ENCODE measurements at places on chromosomes 4 and X. TPM values are rescaled to one million over a fixed set of nuclear protein-coding genes. Genes with fewer than 3 reads are reported as not detected.

The KCND1 gene
- 0.66 TPM for total RNA-seq

The PGAM4 gene
- total RNA-seq, result not detected

The AKAP14 gene
- not detected for total RNA-seq

The MAMLD1 gene
- 1.3 TPM for total RNA-seq

- H3K4me3 ChIP-seq, result no peak overlapping the region
- H3K36me3 ChIP-seq, result no peaks in the 10 kb centered on the region
- peaks cover 6% of the 10 kb centered on the region for H3K27me3 ChIP-seq
- H3K4me1 ChIP-seq, result no peaks in the 10 kb centered on the region
These were observed 1095.7 kb upstream of the TENM3 start for GRCh38 chr4:181147416-181147951.

DNA sequence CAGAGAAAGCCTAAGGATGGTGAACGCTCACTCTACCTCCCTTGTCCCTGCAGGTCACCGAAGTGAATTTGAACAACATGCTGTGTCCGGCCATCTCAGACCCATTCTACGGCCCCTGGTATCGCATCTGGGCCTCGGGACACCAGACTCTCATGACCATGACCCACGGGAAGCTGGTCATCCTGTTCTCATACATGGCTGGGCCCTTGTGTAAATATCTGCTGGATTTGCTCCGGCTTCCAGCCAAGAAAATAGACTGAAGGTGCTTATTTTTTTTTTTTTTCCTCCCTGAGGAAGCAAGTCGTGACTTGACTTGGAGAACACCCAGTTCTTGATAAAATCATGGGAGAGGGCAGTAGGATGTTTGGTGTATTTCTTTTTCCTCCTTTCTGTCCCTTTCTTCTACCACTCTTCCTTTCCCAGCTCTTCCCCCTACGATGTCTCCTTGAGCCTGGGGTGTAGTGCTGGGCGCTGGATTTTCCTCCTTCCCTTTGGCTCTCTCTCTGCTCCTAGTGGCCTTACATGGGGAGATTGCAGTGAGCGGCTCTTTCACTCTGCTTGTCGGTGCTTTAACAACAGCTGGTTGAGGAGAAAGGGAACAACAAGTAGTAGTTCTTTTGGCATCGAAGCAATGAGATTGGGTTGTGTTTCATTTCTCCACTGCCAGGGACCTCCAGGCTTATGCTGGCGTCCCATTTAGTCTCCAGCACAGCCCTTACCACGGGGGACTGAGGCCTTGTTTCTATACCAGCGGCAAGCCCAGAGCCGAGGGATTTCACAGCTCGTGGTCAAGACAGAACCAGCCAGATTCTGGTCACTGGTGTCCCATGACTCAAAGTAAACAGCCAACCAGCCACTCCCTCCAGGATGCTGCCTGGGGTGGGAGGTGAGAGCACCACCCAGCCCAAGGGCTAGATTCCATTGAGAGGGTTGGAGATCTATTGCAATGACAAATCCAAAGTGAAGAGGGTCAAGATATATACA, 144.4 kb downstream of the AMMECR1 start:
- no peaks in the 10 kb centered on the region for H3K36me3 ChIP-seq
- H3K4me3 ChIP-seq, result no peak overlapping the region
- H3K4me1 ChIP-seq, result peaks cover 23% of the 10 kb centered on the region
- DNase-seq, result no peak

- DNase-seq, result no peak
- H3K36me3 ChIP-seq, result no peaks in the 10 kb centered on the region
- H3K4me3 ChIP-seq, result no peak overlapping the region
- H3K27me3 ChIP-seq, result no peaks in the 10 kb centered on the region
- H3K27ac ChIP-seq, result no peak overlapping the region
These were observed 22.7 kb downstream of the F8A1 start for GRCh38 chrX:154908821-154909220.

DNA sequence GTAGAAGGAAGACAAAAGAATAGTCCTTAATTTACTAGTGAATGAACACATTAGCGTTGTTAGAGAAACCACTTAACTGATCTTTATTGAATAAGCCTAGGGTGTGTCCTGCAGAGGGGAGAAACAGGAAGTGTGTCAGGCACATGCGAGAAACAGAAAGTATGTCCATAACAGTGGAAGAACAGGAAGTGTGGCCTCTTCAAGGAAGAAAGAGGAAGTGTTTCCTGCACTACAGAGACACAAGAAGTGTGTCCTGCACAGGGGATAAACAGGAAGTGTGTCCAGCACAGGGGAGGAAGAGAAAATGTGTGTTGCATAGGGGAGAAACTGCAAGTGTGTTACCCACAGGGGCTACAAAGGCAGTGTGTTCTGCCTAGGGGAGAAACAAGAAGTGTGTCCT, 539.6 kb upstream of the PRKX start:
- H3K27ac ChIP-seq, result no peak overlapping the region
- no peak for DNase-seq
- H3K36me3 ChIP-seq, result no peaks in the 10 kb centered on the region
- H3K27me3 ChIP-seq, result no peaks in the 10 kb centered on the region
- no peaks in the 10 kb centered on the region for H3K4me1 ChIP-seq
- H3K4me3 ChIP-seq, result no peak overlapping the region

GRCh38 chr4:138702190-138702824, 313.3 kb upstream of the NOCT start:
- no peak for DNase-seq
- no peaks in the 10 kb centered on the region for H3K27me3 ChIP-seq
- no peak overlapping the region for H3K27ac ChIP-seq
- H3K36me3 ChIP-seq, result no peaks in the 10 kb centered on the region

GRCh38 chr4:108512615-108513505, 107.5 kb upstream of the RPL34 start:
- peak; percentile 26 for DNase-seq
- no peak overlapping the region for H3K4me3 ChIP-seq
- no peaks in the 10 kb centered on the region for H3K27me3 ChIP-seq
- H3K36me3 ChIP-seq, result no peaks in the 10 kb centered on the region
- H3K27ac ChIP-seq, result no peak overlapping the region

DNA sequence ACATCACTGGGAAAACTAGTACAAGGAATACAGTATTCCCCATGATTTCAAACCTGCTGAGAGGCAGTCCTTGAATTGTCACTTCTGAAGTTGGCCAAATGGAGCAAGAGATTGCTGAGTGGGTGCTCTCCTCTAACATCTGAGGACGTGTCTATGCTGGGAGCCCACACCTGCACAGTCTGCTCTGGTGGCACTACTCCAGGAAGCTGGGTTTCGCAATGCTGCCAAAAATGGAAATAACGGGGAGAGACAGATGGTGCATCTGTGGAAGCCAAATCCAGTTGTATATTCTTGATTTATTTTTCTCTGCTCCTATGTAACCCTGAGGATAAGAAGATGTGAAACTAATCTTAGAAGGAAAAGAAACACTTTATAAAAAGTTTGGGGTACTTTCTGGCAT, 240.1 kb upstream of the CTSO start:
- no peaks in the 10 kb centered on the region for H3K4me1 ChIP-seq
- H3K4me3 ChIP-seq, result no peak overlapping the region
- no peak for DNase-seq
- H3K27ac ChIP-seq, result no peak overlapping the region
- H3K36me3 ChIP-seq, result no peaks in the 10 kb centered on the region

DNA sequence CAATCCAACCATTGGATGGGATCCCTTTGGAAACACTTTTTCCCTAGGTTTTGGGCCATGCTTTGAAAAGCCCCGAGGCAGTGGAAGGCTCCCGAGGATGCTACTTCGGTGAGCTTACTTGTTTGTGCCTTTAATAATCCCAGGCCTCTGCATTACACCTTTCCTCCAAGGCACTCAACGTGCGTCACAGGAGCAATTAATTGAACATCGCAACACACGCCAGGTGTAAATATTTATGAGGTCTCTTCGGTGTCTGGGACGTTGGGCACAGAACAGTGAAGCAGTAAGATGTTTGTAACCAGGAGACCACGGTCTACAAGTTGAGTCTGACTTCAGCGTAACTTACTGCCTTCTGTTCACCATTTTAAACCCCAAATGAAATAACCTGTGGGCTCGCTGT, 97.3 kb downstream of the CLNK start:
- no peak overlapping the region for H3K27ac ChIP-seq
- H3K27me3 ChIP-seq, result no peaks in the 10 kb centered on the region
- DNase-seq, result no peak
- no peaks in the 10 kb centered on the region for H3K36me3 ChIP-seq
- peaks cover 7% of the 10 kb centered on the region for H3K4me1 ChIP-seq
- no peak overlapping the region for H3K4me3 ChIP-seq

- DNase-seq, result no peak
- no peaks in the 10 kb centered on the region for H3K27me3 ChIP-seq
- H3K4me3 ChIP-seq, result no peak overlapping the region
- no peak overlapping the region for H3K27ac ChIP-seq
- H3K36me3 ChIP-seq, result no peaks in the 10 kb centered on the region
- no peaks in the 10 kb centered on the region for H3K4me1 ChIP-seq
These were observed 304.5 kb downstream of the CBLL2 start for GRCh38 chrX:22577181-22577580.

GRCh38 chr4:101307899-101308298, 39.4 kb downstream of the PPP3CA start:
- H3K27ac ChIP-seq, result no peak overlapping the region
- no peaks in the 10 kb centered on the region for H3K27me3 ChIP-seq
- H3K36me3 ChIP-seq, result no peaks in the 10 kb centered on the region
- H3K4me3 ChIP-seq, result no peak overlapping the region
- H3K4me1 ChIP-seq, result peaks cover 31% of the 10 kb centered on the region

DNA sequence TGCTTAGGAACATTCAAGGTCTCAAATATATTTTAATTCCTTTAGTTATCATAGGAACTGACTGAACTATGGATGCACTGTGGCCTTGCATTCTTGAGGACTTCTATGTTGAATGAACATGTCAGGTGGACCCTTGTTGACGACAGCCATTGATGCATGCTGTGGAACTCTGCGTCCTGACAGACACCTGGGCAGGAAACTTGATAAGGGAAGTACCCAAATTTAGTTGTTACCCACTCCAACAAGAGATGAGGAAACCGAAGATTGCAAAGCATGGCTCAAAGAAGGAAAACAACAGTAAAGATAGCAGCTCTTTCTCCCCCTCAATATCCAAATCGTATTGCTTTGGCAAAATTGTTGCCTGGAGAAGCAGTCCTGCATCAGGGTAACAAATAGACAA, 540.0 kb upstream of the NR3C2 start:
- no peak overlapping the region for H3K27ac ChIP-seq
- no peak overlapping the region for H3K4me3 ChIP-seq
- no peaks in the 10 kb centered on the region for H3K4me1 ChIP-seq
- H3K36me3 ChIP-seq, result no peaks in the 10 kb centered on the region
- no peak for DNase-seq
- no peaks in the 10 kb centered on the region for H3K27me3 ChIP-seq

GRCh38 chr4:178056996-178057395, 614.8 kb upstream of the AGA start:
- H3K4me1 ChIP-seq, result no peaks in the 10 kb centered on the region
- no peak overlapping the region for H3K27ac ChIP-seq
- H3K27me3 ChIP-seq, result no peaks in the 10 kb centered on the region
- DNase-seq, result no peak
- H3K4me3 ChIP-seq, result no peak overlapping the region

DNA sequence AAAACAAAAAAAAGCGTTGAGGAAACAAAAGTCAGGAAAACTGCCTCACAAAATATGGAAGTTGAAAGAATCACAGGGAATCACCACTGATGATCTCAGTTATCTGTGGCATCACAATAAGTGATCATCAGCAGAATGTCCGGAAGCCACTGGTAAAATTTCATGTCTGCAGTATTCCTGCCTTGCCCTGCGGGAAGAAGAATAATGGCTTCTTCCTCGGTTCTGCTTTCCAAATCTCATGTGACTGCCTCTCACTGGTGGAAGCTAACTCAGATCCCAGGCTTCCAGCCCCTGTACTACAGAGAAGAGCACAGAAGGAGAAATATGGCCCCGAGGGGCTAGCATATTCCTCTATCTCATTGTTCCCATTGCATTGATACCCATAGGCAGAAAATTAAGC, 12.7 kb upstream of the ZNF330 start:
- no peak overlapping the region for H3K27ac ChIP-seq
- no peaks in the 10 kb centered on the region for H3K27me3 ChIP-seq
- H3K4me3 ChIP-seq, result no peak overlapping the region

- peak overlapping the region; percentile 46 for H3K27ac ChIP-seq
- H3K27me3 ChIP-seq, result no peaks in the 10 kb centered on the region
These were observed 140.6 kb upstream of the BANK1 start for GRCh38 chr4:101649790-101650515.

GRCh38 chr4:151822331-151822730, 61.5 kb upstream of the GATB start:
- no peaks in the 10 kb centered on the region for H3K4me1 ChIP-seq
- no peak overlapping the region for H3K27ac ChIP-seq
- no peaks in the 10 kb centered on the region for H3K36me3 ChIP-seq
- no peaks in the 10 kb centered on the region for H3K27me3 ChIP-seq
- no peak overlapping the region for H3K4me3 ChIP-seq
- DNase-seq, result no peak

DNA sequence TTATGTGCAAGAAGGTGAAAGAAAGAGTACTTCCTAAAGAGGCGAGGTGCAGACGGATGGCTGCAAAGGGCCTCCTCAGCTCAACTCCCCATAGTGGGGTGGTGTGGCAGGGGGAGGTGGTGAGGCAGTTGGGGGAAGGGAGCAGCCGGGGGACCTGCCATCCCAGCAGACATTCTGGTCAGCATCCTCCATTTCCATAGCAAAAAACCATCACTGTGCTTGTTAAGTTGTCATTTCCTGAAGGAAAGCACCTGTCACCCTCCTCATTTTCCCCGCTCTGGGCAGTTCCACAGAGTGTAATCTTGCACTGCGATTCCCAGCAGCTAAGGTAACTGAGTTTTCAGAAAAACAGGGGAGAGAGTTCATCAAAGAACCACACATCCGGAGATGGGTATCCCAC, 51.5 kb downstream of the TSPAN5 start:
- no peaks in the 10 kb centered on the region for H3K27me3 ChIP-seq
- no peaks in the 10 kb centered on the region for H3K36me3 ChIP-seq
- no peak overlapping the region for H3K4me3 ChIP-seq
- H3K27ac ChIP-seq, result no peak overlapping the region

DNA sequence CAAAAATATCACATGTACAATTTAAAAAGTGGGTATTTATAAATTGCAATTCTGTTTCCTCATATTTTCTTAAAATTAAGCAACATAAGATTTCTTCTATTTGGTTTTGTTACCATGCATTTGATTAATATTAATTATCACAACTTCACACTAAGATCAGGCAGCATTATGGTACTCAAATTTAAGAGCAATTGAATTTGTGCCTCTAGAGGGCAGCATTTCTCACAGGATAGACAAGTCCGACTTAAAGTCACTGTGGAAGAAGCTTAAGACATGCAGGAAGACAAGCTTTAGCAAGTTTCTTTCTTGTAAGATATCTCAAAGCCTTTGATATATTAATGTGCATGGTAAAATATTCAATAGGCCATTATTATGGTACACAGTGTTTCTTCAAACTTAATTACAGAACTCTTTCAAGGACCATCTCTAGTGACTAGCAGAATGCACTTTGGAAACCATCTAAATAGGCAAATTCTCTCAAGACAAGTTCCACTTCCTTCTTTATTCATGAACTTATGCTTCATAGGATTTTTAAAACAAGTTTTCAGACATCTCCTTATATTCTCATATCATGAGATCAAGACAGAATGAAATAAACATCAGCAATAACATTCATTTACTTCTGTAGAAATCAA, 35.0 kb downstream of the FBXW7 start:
- H3K27me3 ChIP-seq, result no peaks in the 10 kb centered on the region
- H3K27ac ChIP-seq, result no peak overlapping the region
- no peaks in the 10 kb centered on the region for H3K4me1 ChIP-seq
- DNase-seq, result peak; percentile 56

- H3K27me3 ChIP-seq, result no peaks in the 10 kb centered on the region
- peaks cover 38% of the 10 kb centered on the region for H3K4me1 ChIP-seq
- no peaks in the 10 kb centered on the region for H3K36me3 ChIP-seq
These were observed 53.4 kb upstream of the ZCCHC13 start for GRCh38 chrX:74250574-74250973.

All from heart left ventricle (tissue), 16 donors.